Neural crest cell (in vitro differentiated cells): ENCODE measurements at places on chromosomes 2 and 18. TPM values are rescaled to one million over a fixed set of nuclear protein-coding genes. Genes with fewer than 3 reads are reported as not detected.

- no peak for DNase-seq
- H3K4me1 ChIP-seq, result peaks cover 4% of the 10 kb centered on the region
- no peak overlapping the region for H3K4me3 ChIP-seq
- H3K36me3 ChIP-seq, result no peaks in the 10 kb centered on the region
- H3K27ac ChIP-seq, result no peak overlapping the region
These were observed 252.1 kb downstream of the RBM43 start for GRCh38 chr2:151009437-151010175.

DNA sequence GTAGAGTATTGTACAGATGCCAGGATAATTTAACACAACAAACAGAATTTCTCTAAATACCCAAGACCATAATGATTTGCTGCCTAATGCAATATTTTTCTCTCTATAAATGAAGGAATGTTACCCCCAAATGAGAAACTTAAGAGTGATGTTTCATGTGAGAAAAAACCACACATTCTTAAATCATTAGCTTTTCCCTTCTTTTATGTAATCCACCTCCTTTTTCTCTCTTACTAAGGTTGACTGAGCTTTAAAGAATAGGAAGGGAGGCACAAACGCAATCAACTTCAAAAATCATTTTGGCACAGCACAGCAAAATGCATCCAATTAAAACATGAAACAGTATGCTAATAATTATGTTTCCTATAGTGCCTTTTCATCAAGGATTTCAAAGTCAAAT, 698.1 kb upstream of the CDH2 start:
- no peak overlapping the region for H3K4me3 ChIP-seq
- H3K27me3 ChIP-seq, result no peaks in the 10 kb centered on the region
- H3K27ac ChIP-seq, result no peak overlapping the region
- peaks cover 4% of the 10 kb centered on the region for H3K4me1 ChIP-seq
- no peaks in the 10 kb centered on the region for H3K36me3 ChIP-seq

Gene KCNG2
- total RNA-seq, result not detected in 2 replicates

- H3K27me3 ChIP-seq, result no peaks in the 10 kb centered on the region
- no peak for DNase-seq
- H3K27ac ChIP-seq, result no peak overlapping the region
- no peaks in the 10 kb centered on the region for H3K36me3 ChIP-seq
- no peaks in the 10 kb centered on the region for H3K4me1 ChIP-seq
- no peak overlapping the region for H3K4me3 ChIP-seq
These were observed 13.9 kb upstream of the RBMS1 start for GRCh38 chr2:160507464-160507863.

- H3K27ac ChIP-seq, result peak overlapping the region; percentile 83
- peaks cover 7% of the 10 kb centered on the region for H3K36me3 ChIP-seq
- peaks cover 28% of the 10 kb centered on the region for H3K4me1 ChIP-seq
- peak overlapping the region; percentile 0 for H3K4me3 ChIP-seq
- DNase-seq, result no peak
- no peaks in the 10 kb centered on the region for H3K27me3 ChIP-seq
These were observed 866.0 kb upstream of the ACVR2A start for GRCh38 chr2:146978577-146979555.

- H3K4me1 ChIP-seq, result peaks cover 2% of the 10 kb centered on the region
- peaks cover 19% of the 10 kb centered on the region for H3K36me3 ChIP-seq
- no peak for DNase-seq
- no peak overlapping the region for H3K4me3 ChIP-seq
These were observed 29.2 kb downstream of the WIPF1 start for GRCh38 chr2:174568425-174568824.

Gene CHRNG
- total RNA-seq, result not detected in 2 replicates

Gene PROKR1
- total RNA-seq, result 0.09 and 0.16 TPM in 2 replicates

Gene AQP12B
- not detected in 2 replicates for total RNA-seq

GRCh38 chr2:101827246-101827645, 129.7 kb downstream of the MAP4K4 start:
- peaks cover 12% of the 10 kb centered on the region for H3K36me3 ChIP-seq
- no peak for DNase-seq
- H3K4me1 ChIP-seq, result peaks cover 40% of the 10 kb centered on the region
- no peak overlapping the region for H3K4me3 ChIP-seq

DNA sequence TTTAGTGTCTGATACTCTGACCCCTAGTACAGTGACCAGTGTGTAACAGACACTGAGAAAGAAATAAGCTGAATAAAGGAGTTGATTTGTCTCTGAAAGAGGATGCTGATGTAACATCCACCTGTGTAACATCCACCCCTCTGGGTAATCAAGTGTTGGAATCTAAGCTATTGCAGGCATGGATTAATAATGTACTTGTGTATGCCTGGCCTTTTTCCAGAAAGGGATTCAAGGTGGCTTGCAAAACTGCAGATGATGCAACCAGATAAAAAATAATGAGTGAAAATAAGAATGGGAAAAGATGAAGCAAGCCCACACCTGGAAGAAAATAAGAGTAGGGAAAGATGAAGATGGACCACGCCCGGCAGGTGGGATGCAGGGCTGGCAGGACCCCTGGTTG, 48.2 kb upstream of the FOXI3 start:
- DNase-seq, result no peak
- no peak overlapping the region for H3K27ac ChIP-seq
- H3K36me3 ChIP-seq, result peaks cover 3% of the 10 kb centered on the region

DNA sequence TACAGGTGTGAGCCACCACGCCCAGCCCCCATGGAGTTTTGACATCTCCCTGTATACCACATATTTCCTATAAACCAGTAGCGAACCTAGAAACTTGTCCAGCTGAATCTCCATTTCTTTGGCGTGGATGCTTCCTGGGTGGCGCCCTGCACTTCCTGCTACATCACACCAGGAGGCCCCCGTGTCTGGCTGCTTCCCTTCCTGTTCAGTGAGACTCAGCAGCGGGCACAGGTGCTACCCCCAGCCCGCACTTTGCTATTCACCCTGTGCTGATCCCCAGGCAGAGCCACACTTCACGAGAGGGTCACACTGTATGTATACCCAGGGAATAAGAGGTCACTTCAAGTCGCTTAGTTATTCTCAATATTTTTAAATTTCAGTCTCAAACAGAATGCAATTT, 35.0 kb downstream of the CYP27C1 start:
- peaks cover 11% of the 10 kb centered on the region for H3K4me1 ChIP-seq
- DNase-seq, result no peak
- H3K36me3 ChIP-seq, result peaks cover 33% of the 10 kb centered on the region
